Mesothelial cell of epicardium (in vitro differentiated cells): ENCODE measurements at places on chromosomes 1 and 21. TPM values are rescaled to one million over a fixed set of nuclear protein-coding genes. Genes with fewer than 3 reads are reported as not detected.

DNA sequence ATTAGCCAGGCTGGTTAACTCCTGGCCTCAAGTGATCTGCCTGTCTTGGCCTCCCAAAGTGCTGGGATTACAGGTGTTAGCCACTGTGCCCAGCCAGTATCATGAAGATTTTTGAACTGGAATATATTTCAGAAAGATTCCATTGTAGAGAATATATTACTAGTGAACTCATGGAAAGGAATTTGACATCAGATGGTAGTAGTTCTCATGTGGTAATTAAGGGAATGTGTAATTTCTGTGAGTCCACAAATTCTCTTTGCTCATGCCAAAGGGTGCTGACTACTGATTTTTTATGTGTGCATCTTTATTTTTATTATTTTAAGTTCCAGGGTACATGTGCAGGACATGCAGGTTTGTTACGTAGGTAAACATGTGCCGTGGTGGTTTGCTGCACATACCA, 10.4 kb downstream of the DTL start:
- no peak overlapping the region for H3K4me3 ChIP-seq
- H3K27ac ChIP-seq: no peak overlapping the region
- DNase-seq: no peak

DNA sequence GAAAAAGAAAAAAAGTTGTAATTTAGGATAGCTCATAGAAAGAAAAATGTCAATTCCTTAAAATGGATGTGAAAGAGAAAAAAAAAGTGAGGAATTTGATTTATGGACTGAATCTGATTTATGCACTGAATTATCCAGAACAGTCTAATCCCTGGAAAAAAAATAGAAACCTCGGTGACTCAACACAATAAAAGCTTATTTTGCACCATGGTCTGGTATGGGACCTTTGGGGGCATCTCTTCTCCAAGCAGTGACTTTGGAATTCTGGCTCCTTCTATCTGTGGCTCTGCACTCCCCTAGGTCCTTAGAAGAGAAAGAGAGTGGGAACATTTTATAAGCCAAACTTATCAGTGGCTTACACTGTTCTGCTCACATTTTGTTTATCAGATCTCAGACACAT, 471.7 kb upstream of the B3GALT2 start:
- no peak overlapping the region for H3K4me3 ChIP-seq
- no peak overlapping the region for H3K27ac ChIP-seq
- no peak for DNase-seq
- peaks cover 3% of the 10 kb centered on the region for H3K4me1 ChIP-seq
- no peaks in the 10 kb centered on the region for H3K27me3 ChIP-seq
- H3K36me3 ChIP-seq: peaks cover 15% of the 10 kb centered on the region

CHI3L1 gene
- total RNA-seq: 0.13 to 0.32 TPM (median 0.22 TPM) in 3 replicates

S100A16 gene
- 22.1 to 24.8 TPM (median 22.4 TPM) in 3 replicates for total RNA-seq
